ENCODE measurements at places on chromosomes 5 and 9.

GRCh38 chr9:126623314-126623666, 9.6 kb downstream of the LMX1B start:
- DNase-seq, result no peak

DNA sequence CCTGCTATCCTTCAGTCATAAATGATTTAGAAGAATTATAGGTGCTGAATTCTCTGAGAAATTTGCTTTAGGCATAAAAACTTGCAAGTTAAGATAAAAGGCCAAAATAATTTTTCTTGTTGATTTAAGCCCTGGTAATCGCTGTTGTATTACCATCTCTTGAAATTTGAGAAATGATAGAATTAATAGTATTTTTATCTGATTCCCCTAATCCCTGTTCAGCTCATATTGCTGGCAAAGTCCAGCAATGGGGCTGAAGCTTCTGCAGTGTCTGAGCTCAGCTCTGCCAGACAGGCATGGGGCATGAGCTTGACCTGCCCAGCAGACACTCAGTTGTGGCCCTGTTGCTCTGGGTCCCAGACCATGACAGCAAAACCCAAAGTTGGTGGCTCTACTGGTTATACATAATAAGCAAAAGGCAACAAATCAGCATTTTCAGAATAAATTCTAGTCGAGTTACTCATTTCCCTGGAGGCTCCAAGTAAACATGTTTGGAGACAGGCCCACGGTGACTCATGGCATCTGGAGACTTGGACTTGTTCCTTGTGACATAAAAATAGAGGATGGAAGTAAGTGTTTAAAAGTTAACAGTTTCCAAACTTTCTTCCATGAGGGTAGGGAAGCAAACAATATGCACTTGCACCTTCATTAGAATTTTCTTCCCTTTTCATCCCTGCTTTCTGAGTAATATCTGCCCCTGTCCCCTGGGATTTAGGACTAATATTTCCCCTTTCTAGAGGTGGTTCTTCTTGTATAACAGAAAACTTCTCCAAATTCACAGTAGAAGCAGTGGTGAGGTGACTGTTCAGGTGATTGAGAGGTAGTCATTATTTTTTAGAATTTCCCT, 60.2 kb upstream of the SLC2A8 start:
- peak; percentile 76 for DNase-seq

- peak; percentile 22 for DNase-seq
Measured at GRCh38 chr9:86202338-86202882, 57.0 kb downstream of the C9orf153 start.

DNA sequence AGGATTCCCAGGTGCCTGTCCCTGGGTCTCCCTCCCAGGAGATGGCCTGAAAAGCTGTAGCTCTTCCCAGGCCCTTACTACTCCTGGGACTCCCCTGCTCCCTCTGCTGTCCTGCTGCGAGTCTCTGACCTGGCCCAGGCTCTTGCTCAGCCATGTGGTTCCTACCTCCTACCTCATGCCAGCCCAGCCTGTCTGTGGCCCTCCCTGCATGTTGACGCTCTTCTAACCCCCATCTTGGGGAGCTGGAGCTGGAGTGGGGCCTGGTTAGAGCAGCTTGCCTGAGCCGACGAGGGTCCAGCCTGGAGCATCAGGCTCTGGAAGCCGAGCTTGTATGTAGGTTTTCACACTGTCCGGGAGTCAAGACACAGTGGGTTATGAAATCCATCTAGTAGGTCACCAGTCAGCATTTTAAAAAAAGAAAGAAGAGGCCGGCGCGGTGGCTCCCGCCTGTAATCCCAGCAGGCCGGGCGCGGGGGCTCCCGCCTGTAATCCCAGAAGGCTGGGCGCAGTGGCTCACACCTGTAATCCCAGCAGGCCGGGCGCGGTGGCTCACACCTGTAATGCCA, 244.4 kb downstream of the FANCC start:
- DNase-seq, result no peak

- DNase-seq, result no peak
Measured at GRCh38 chr5:59893429-59894227, at the start of gene PDE4D. Gene PDE4D, minus strand, starts transcription at chr5:59893726.
